ENCODE measurements at places on chromosomes 16 and 17.

- no peak for DNase-seq
Observed at GRCh38 chr17:39599665-39600231, 8.0 kb downstream of the NEUROD2 start.

DNA sequence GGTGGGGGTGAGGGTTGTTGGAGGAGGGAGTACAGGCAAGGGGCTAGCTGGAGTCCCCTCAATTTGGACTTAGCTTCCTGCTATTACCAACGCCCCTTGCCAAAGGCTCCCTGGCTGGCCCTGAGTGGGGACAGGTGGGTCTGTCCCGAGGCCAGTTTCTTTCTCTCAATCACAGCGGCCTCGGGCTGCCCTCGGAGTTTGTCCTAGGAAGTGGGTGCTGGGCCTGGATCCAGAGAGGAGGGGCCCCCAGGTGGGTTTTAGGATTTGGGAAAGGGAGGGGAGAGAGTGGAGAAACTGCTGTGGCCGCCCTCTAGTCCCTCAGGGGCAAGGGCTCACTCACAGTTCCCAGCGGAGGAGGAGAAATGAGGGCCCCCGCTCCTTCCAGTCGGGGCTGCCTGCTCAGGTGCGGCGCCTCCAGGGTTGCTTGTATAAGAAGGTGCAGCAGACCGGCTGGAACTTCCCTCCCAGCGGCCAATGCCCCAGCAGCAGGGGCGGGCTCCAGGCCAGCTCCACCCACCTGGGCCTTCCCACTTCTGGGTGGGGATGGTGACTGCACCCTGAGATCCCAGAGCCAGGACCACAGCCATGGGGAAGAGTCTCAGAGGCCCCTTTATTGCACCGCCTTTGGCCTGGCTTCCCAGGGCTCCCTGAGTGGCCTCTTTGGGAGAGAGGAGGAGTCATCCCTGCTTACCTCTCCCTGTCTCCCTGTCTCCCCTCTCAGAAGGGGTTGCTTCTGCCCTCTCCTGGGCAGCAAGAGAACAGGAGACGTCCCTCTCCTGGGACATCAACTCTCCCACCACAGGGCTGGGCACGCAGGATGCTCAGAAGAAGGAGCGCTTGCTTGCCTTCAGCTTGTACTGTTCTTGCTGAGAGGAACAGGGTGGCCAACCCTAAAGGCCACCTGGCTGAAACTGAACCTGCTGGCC lies 112.0 kb upstream of the SMURF2 start:
- DNase-seq, result no peak

DNA sequence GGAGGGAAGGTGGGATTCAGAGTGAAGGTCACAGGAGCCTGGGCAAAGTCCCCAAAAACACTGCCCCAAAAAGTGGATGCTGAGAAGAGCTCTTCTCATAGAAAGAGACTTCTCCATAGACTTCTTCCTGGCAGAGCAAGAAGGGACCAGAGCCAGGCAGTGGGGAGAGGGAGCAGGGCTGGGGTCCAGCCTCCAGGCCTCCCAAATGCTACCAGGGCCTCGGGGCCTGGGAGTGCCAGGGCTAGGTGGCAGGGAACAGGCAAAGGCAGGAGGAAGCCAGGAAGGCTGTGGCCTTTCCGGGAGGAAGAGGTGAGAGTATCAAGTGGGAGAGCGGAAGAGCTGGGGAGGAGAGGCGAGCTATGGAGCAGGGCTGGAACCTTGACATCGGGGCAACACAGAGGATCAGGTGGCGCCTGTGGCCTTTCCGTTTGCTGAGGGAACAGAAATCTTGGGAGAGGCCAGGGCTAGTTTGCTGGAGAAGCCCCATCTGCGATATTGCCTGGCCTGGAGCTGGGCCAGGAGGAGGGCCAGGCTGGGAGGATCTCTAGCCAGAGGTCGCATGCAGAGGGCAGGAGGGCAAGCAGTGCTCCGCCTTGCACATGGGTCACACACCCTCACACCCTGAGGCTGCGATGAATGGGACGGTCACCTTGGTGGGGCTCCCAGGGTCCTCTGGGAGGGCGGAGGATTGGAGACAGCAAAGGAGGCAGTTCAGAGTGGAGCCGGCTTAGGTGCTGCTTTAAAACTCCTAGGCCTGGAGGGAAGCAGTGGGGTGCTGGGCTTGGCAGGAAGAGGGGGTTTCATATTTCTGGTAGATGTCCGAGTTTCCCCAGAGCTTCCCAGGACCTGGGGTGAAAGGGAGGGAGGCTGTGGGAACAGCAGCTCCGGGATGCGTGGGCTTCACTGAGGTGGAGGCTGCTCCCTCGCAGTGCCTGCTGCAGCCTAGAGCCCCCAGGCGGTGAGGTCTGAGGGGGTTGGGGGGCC lies 3.4 kb downstream of the SLC16A5 start:
- DNase-seq, result no peak

GRCh38 chr17:57084361-57084801 lies 665 bp upstream of the AKAP1 start:
- no peak for DNase-seq

DNA sequence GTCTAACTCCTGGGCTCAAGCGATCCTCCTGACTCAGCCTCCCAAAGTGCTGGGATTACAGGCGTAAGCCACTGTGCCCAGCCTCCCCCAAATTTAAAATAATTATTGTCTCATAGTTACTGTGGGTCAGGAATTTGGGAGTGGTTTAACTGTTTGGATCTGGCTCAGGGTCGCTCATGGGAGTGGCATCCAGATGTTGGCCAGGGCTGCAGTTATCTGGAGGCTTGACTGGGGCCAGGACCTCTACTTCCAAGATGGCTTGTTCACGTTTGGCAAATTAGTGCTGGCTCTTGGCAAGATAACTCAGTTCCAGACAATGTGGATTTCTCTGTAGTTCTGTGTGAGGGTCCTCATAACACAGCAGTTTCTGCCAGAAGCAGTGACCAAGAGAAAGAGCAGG lies 8.0 kb downstream of the TEN1 start:
- DNase-seq, result no peak

DNA sequence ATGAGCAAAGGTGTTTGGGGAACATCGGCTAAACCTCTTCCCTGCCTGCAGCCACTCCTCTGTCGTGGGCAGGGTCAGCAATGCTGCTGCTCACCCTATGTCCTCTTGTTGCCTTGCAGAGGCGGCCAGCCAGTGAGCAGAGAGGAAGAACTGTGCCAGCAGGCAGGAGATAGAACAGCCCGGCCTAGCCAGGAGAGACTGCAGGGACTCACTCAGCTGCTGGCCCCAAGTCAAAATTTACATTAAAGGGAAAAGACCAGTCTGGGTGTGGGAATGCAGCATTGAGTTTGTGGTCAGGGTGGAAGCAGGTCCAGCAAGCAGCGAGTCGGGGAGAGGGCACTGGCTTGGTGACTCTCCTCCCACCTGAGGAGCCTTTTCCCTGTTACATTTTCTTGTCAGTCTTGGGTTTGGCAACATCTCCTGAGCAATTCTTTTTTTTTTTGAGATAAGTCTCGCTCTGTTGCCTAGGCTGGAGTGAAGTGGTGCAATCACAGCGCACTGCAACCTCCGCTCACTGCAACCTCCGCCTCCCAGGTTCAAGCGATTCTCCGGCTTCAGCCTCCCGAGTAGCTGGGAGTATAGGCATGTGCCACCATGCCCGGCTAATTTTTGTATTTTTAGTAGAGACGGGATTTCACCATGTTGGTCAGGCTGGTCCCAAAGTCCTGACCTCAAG lies 22.7 kb downstream of the LIG3 start:
- DNase-seq, result no peak

DNA sequence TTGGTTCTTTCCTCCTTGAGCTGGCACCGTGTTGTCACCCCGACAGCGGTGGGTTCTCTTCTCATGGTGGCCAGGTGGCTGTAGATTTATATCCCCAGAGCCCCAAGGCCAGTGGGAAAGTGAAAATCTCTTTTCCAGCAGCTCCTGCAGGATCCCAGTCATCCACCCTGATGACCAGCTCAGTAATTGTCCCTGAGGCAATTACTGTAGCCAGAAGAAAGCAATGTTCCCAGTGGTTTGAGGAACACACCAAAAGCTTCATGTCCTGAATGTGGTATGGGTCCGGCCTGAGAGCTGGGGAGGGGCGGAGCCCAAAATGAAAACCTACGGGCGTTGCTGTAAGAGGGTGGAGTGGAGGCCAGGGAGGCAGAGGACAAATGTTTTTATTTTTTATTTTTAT lies 69.0 kb downstream of the WSB1 start:
- no peak for DNase-seq

DNA sequence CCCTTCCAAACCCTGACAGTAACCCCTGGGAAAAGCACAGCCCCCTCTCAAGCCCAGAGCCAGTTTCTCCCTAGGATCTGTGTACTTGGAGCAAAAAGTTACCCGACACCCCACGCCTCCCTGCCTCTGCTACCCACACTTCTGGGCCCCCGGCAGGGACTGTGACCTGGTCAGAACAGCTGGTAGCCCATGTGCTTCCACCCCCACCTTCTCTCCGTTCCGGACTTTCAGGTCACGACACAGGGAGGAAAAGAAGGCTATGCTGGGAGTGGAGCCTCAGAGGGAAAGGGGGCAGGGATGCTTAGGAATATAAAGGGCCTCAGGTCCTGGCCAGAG lies 6.4 kb downstream of the PPY start:
- DNase-seq, result no peak

- DNase-seq, result no peak
Observed at GRCh38 chr17:64441772-64442540, 7.0 kb upstream of the MILR1 start.

All from effector memory CD8-positive, alpha-beta T cell (primary cell).